NAMALWA (cell line): ENCODE measurements at places on chromosomes 7 and 10.

DNA sequence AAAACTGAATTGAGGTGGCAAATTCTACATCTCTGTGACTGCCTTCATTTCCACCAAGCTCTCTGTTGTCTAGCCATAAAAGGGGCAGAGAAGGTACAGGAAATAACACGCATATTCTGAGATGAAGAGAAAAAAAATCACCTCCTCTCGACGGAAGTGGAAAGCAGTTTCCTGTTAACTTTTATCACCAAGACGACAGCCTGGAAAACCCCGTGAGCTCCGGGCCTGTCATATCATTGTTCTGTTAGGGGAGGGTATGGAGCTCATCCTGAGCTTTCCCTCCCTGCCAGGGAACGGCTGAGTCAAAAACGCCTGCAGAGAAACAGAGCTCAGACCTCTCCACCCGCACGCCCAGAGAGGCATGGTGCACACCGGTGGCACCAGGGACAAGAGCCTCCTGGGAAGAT is 200.3 kb downstream of the PRPF18 start:
- DNase-seq = peak; percentile 57

- DNase-seq = no peak
Measured at GRCh38 chr7:2465928-2466327, 10.3 kb downstream of the GRIFIN start.

GRCh38 chr7:73839743-73840714 is 2.3 kb downstream of the METTL27 start:
- DNase-seq = peak; percentile 68

DNA sequence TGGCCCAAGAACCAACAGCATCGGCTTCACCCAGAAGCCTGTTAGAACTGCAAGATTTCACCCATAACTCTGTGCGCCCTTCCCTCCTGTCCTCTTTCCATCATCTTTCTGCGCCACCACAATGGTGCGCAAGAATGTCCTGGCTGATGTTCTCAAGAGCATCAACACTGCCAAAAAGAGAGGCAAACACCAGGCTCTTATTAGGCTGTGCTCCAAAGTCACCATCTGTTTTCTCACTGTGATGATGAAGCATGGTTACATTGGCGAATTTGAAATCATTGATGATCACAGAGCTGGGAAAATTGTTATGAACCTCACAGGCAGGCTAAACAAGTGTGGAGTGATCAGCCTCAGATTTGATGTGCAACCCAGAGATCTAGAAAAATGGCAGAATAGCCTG is 115.2 kb upstream of the FGFR2 start:
- no peak for DNase-seq

DNA sequence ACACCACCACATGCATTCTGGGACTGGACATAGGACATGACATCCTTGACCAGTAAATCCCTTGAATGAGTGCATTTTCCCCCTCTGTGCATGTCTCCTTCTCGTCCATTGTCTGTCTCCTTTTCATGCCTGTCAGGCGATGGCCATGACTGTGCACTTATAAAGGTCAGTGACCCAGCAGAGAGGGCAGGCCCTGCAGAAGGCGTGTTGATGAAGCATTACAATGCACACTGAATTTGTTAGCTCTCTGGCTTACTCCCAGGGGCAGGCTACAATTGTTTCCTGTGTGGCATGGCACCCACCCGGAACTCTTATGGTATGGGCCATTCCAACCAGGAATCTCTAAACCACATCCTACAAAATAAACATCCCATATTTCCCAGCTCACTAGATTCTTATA is 71.1 kb downstream of the SAMD9 start:
- no peak for DNase-seq

DNA sequence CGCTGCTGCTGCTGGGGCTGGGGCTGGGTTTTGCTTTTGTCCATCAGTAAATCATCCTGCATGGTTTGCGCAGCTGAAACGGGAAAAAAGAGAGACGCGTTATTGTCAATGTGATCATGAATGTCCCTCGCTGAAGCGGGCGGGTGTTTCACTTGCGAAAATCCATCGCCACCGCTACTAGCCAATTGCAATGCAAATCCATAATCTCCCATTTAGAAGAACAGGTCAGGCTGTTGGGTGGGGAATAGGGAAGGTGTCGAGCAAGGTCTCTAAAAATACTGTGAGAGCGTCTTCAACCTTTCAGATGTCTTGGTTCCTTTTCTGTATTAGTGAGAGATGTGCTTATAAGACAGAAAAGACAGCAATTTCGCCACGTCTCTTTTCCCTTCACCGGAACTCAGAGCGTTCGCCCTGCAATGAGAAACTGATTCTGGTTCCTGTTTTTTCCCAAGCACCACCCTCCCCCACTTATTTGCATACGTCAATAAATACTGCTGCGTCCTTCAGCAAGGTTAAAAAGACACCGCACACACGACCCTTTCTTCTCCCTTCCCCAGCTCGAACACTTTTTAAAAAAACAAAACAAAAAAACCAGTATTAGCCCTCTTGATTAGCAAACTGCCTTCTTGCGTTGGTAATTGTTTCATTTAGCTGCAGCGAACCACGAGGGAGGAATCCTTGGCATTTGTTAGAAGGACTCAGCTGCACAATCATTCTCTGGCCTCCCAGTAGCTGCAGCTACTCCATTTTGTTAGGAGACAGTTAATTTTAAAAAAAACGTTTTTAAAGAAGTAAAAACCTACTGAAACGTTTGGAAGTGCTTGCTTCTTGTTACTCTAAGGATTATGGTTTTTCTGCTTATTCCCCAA is 50.4 kb downstream of the CPEB3 start:
- DNase-seq = peak; percentile 91

- no peak for DNase-seq
Measured at GRCh38 chr7:155198901-155199845, 98.5 kb upstream of the INSIG1 start.

- DNase-seq = no peak
Measured at GRCh38 chr10:17923728-17924127, 28.0 kb upstream of the SLC39A12 start.

GRCh38 chr7:31939076-31939475 is 131.1 kb downstream of the PDE1C start:
- DNase-seq = no peak

- no peak for DNase-seq
Measured at GRCh38 chr10:49767752-49768151, 5.6 kb upstream of the OGDHL start.

GRCh38 chr7:101108961-101109360 is 17.9 kb upstream of the SERPINE1 start:
- no peak for DNase-seq

- peak; percentile 82 for DNase-seq
Measured at GRCh38 chr10:114821293-114821914, at the start of gene FHIP2A. Gene FHIP2A (plus strand): TSS chr10:114821780. CDS start chr10:114822079, 299 bp downstream.
